ENCODE measurements at places on chromosomes 5 and 9.

- H3K4me1 ChIP-seq: no peaks in the 10 kb centered on the region
- no peak overlapping the region for H3K4me3 ChIP-seq
- no peaks in the 10 kb centered on the region for H3K27me3 ChIP-seq
- no peak for DNase-seq
- H3K36me3 ChIP-seq: no peaks in the 10 kb centered on the region
Measured at GRCh38 chr5:103546858-103547257, 15.7 kb downstream of the NUDT12 start.

GRCh38 chr5:115977096-115977495 is 14.8 kb downstream of the LVRN start:
- no peaks in the 10 kb centered on the region for H3K27me3 ChIP-seq
- H3K27ac ChIP-seq: no peak overlapping the region
- no peak for DNase-seq

DNA sequence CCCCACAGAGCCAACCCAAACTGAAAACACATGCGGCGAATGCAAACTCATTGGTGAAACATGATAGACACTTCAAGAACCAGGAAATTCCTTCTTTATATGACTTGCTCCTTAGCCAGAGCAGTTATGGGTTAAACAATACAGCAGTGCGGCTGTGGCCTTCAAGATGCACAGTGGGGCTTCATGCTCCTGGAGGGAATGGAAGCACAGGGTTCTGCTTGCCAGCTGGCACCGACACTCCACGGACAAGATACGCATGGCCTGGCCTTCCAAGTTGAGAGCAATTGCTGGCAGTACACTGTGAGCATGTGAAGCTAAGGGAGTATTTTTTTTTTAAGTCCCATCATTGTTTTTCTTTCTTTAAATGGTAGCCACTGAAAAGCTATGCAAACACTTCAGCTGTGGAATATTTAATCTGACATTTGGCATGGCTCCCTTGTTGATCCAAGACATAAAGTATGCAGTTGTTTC is 451.6 kb upstream of the CD180 start:
- H3K27me3 ChIP-seq: no peaks in the 10 kb centered on the region
- no peak for DNase-seq
- no peaks in the 10 kb centered on the region for H3K4me1 ChIP-seq
- no peak overlapping the region for H3K27ac ChIP-seq
- H3K36me3 ChIP-seq: no peaks in the 10 kb centered on the region

DNA sequence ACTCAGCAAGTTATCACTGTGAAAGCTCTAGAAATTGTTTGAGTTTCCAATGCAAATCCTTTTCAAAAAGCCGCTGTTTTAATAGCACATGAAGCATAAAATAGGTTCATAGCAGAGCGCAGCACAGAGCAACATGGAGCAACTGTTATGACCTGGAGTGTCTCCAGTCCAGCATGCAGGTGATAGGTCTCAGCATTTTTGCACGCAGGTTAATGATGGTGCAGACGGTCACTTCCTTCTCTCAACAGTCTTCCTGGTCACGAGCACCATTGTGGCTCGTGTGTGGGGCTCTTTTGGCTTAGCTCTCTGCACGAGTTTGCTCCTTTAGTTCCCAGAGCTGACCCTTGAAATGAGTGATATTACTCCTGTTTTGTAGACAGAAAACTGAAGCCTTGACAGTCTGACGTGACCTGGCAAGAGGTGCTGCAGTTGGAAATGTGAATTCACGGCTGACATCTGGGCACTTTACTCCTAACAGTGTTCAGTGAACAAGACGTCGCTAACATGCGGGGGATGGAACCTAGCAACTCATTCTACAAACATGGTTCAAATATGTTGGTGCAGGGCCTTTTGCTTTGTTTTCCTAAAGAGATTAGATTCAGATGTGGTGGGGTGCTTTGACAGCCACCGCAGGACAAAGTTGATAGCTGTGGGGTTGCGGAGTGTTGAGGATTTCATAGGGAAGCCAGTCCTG is 10.0 kb downstream of the TENT4A start:
- peaks cover 64% of the 10 kb centered on the region for H3K4me1 ChIP-seq
- no peak for DNase-seq
- H3K27ac ChIP-seq: no peak overlapping the region
- H3K36me3 ChIP-seq: no peaks in the 10 kb centered on the region
- H3K27me3 ChIP-seq: no peaks in the 10 kb centered on the region

- no peaks in the 10 kb centered on the region for H3K27me3 ChIP-seq
- H3K27ac ChIP-seq: no peak overlapping the region
- no peaks in the 10 kb centered on the region for H3K4me1 ChIP-seq
- no peak for DNase-seq
Measured at GRCh38 chr5:159128070-159128541, 28.4 kb upstream of the EBF1 start.

GRCh38 chr5:142683116-142683515 is 2.8 kb downstream of the FGF1 start:
- H3K27ac ChIP-seq: no peak overlapping the region
- no peak overlapping the region for H3K4me3 ChIP-seq
- DNase-seq: no peak
- no peaks in the 10 kb centered on the region for H3K27me3 ChIP-seq

- H3K4me3 ChIP-seq: peak overlapping the region; percentile 44
- peaks cover 69% of the 10 kb centered on the region for H3K4me1 ChIP-seq
- DNase-seq: no peak
- H3K36me3 ChIP-seq: peaks cover 27% of the 10 kb centered on the region
- peak overlapping the region; percentile 3 for H3K27ac ChIP-seq
- no peaks in the 10 kb centered on the region for H3K27me3 ChIP-seq
Measured at GRCh38 chr5:157187046-157187754, 6.6 kb downstream of the ITK start.

DNA sequence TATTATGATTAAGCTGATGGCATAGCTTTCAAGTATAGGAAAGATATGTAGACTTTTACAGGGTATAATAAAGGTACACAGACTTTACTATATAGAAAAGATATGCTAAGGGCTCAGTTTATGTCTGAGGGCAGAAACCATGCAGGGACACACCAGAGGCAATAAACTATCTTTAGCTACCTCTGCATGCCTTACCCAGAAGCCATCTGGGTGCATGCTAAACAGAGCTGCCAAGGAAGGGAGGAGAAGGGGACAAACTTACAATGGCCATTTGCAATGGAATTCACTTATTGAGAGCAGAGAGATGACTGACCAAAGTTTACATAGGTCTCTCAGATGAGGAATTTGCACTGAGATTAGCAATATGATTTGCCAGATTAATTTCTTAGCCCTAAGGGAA is 143.1 kb upstream of the NR4A3 start:
- no peaks in the 10 kb centered on the region for H3K4me1 ChIP-seq
- DNase-seq: no peak
- no peak overlapping the region for H3K4me3 ChIP-seq
- no peaks in the 10 kb centered on the region for H3K36me3 ChIP-seq
- no peaks in the 10 kb centered on the region for H3K27me3 ChIP-seq
- no peak overlapping the region for H3K27ac ChIP-seq

- no peaks in the 10 kb centered on the region for H3K36me3 ChIP-seq
- no peaks in the 10 kb centered on the region for H3K27me3 ChIP-seq
- H3K4me3 ChIP-seq: no peak overlapping the region
Measured at GRCh38 chr5:54695198-54695966, 177.8 kb downstream of the SNX18 start.

DNA sequence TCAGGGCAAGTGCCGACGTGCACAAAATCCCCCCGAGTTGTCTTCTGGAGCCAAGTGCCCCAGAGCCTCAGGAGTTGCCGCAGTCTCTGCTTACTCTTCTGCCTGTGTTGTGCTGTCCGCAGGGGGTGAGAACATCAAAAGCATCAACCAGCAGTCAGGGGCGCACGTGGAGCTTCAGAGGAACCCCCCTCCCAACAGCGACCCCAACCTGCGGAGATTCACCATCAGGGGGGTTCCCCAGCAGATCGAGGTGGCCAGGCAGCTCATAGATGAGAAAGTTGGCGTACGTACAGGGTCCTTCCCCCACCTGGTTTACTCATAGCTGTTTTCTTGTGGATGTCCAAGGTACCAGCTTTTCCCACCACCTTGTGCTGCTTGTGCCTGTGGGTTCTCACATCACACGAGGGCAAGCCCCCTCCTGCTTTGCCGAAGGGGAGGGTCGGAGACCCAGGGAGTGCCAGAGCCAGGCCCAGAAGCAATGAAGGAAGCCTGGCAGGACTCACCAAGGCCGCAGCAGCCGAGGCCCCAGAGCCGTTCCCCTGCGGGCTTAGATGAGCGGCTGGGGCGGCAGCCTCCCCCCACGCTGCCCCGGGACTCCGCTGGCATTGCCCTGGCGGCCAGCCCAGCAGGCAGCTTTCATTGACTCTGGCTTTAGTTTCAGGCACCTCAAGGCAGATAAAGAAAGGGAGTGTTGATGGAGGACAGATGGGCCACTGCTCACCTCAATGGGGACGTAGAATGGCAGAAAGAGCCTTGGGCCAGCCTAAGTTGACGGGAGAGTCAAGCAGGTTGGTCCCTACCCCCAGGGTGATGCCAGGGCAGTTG is 33.7 kb upstream of the PRDM12 start:
- peaks cover 42% of the 10 kb centered on the region for H3K36me3 ChIP-seq
- no peak overlapping the region for H3K27ac ChIP-seq
- H3K4me1 ChIP-seq: no peaks in the 10 kb centered on the region
- no peak for DNase-seq
- H3K4me3 ChIP-seq: no peak overlapping the region

GRCh38 chr5:168859471-168859870 is 280.3 kb upstream of the PANK3 start:
- no peaks in the 10 kb centered on the region for H3K4me1 ChIP-seq
- H3K27me3 ChIP-seq: no peaks in the 10 kb centered on the region
- no peak overlapping the region for H3K4me3 ChIP-seq
- no peaks in the 10 kb centered on the region for H3K36me3 ChIP-seq
